ENCODE measurements at places on chromosomes 7 and 10. TPM values are rescaled to one million over a fixed set of nuclear protein-coding genes. Genes with fewer than 3 reads are reported as not detected.

- DNase-seq = no peak
Observed at GRCh38 chr10:100560248-100560647, 24.5 kb downstream of the HIF1AN start.

GRCh38 chr10:86400705-86401587 lies 34.4 kb upstream of the GRID1 start:
- no peak for DNase-seq

C10orf143 gene
- 2.7 TPM for polyA plus RNA-seq

DNA sequence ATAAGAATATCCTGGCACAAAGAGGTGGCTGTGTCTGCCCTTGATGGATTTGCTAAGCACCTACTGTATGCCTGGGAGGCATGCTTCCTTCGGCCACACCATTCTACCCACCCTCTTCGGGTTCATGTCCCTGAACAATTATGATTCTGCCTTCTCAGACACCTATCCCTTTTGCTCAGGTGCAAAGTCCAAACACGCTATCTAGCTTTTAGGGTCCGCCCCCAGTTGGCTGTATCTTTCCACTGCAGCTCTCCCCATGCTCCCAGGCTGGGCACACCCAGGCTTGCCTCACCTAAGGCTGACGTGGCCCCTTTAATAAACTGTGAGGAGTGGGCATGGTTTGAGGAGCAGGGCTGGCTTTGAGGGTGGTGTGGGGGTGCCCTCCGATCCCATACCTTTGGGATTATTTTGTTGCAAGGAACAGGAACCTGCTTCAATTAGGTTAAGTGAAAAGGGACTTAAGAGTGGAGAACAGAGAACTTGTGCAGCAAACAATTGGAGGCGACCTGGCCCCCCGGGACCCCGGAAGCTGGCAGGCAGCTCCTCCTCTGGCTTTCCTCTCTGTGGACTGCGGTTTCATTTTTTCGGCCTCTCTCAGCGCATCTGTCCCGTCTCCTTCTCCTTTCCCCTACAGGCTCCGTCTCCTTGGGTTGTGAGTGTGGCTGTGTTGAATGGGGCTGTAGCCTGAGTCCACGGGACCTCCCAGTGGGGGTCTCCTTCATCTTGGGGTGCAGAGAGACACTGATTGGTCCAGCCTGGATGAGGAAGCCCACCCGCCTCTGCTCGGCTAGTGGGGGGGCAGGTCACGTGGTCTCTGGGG lies 3.8 kb downstream of the CLIP2 start:
- no peak for DNase-seq

- no peak for DNase-seq
Observed at GRCh38 chr7:18530224-18531179, 35.0 kb downstream of the HDAC9 start.

DNA sequence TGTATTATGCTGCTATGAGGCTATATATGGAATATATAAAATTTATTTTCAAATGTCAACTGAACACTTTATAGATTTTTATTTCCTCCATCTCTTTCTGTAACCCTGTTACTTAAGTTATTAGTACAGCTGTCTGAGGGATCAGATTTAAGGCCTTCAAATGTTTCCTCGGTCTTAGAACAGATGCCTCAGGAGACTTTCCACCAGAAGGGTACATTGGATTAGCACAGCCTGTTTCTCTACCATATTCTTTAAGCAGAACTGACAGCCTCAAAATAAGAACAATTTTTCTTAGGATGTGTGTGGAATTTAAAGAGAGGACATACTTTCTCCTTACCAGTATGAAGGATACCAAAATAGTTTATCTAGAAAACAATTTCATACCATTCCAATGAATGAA lies 53.0 kb upstream of the HGF start:
- no peak for DNase-seq

CHAT gene
- polyA plus RNA-seq = not detected

DNA sequence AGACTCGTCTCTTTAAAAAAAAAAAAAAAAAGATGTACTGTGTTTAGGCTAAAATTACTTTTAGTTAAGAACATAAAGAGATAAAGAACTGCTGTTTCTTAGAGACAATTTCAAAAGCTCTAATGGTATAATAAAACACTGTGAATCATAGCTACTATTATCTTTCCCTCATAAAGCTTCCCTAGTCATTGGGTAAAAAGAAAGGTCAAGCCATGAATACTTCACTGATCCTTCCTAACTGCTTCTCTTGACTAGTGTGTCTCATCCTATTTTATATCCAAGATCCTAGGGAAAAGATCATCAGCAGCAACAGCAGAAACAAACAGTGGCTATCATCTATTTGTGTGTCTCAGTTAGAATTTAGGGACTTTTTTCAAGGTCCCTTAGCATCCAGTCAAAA lies 10.5 kb downstream of the YME1L1 start:
- DNase-seq = no peak

All from liver (tissue), 10 donors.